ENCODE measurements at places on chromosomes 2 and 18.

GRCh38 chr2:146572598-146572997 is 1272.2 kb upstream of the ACVR2A start:
- no peak overlapping the region for H3K27ac ChIP-seq
- no peaks in the 10 kb centered on the region for H3K36me3 ChIP-seq
- no peaks in the 10 kb centered on the region for H3K27me3 ChIP-seq
- H3K4me1 ChIP-seq = no peaks in the 10 kb centered on the region
- DNase-seq = no peak

GRCh38 chr2:138713504-138713903 is 66.7 kb downstream of the NXPH2 start:
- H3K27me3 ChIP-seq = no peaks in the 10 kb centered on the region
- no peaks in the 10 kb centered on the region for H3K36me3 ChIP-seq
- H3K27ac ChIP-seq = no peak overlapping the region
- no peaks in the 10 kb centered on the region for H3K4me1 ChIP-seq

DNA sequence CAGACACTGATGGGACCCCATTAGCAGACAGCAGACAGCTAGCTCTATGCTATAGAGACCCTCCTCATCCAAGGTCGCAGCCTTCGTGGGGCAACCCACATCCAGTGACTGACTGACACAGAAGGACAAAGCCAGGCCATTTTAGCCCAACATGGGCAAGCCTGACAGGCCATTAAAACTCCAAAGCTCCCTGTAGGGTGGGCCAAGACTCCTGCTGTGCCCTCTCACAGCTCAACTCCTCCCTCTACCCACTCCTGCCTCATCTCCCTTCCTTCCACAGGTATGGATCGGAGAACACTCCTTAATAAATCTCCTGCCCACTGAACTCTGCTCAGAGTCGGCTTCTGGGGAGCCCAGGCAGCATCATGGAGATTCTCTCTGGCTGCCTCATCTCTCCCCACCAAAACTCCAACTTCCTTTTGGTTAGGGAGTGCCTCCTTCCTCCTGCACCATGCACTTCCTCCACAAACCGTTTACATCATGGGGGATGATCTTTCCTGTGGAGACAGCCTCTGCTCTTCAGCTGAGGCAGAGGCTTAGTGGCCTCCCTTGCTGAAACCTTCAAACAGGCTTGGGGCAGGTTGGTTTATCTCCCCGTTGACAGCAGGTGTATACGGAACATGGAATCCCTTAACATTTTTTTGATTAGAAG is 86.5 kb downstream of the ACTR3 start:
- no peaks in the 10 kb centered on the region for H3K4me1 ChIP-seq
- H3K4me3 ChIP-seq = no peak overlapping the region
- H3K27me3 ChIP-seq = no peaks in the 10 kb centered on the region
- no peak for DNase-seq

- DNase-seq = no peak
- H3K27ac ChIP-seq = no peak overlapping the region
- H3K4me1 ChIP-seq = no peaks in the 10 kb centered on the region
- no peak overlapping the region for H3K4me3 ChIP-seq
- H3K27me3 ChIP-seq = no peaks in the 10 kb centered on the region
Measured at GRCh38 chr2:138454761-138455160, 46.8 kb upstream of the SPOPL start.

DNA sequence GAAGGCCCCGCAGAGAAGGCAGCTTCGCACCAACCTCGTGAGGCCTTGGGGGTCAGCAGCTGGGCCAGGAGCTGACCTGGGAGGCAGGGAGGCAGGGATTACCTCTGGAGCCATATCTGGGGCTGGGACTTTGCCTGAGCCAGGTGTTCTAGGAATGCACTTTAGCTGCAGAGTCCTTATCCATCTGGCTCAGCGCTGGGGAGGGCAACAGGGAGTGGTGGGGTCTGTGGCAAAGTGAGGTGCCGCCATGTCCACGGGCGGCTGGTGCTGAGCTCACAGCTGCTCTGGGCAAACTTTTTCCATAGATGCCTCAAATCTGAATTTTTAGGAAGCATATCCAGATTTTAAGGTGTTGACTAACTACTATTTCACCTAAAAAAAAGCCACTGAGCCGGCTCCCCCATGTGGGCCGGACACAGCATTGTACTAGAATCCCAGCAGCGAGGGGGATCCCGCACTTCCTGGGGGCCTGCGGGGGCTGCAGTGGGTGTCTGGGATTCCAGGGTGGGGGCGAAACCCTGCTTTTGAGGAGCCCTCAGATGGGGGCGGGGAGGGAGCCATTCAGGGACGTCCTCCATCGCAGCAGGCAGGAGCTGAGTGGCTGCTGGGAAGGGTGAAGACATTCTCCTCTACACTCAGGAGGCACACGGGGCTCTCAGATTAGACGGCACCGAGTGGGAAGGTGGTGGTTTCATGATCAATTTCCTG is 34.6 kb downstream of the RTP5 start:
- no peaks in the 10 kb centered on the region for H3K4me1 ChIP-seq
- DNase-seq = no peak
- H3K27ac ChIP-seq = no peak overlapping the region
- H3K27me3 ChIP-seq = no peaks in the 10 kb centered on the region

GRCh38 chr2:13052547-13052946 is 335.8 kb downstream of the TRIB2 start:
- no peaks in the 10 kb centered on the region for H3K4me1 ChIP-seq
- H3K36me3 ChIP-seq = no peaks in the 10 kb centered on the region
- H3K27ac ChIP-seq = no peak overlapping the region
- no peak overlapping the region for H3K4me3 ChIP-seq
- DNase-seq = no peak
- H3K27me3 ChIP-seq = no peaks in the 10 kb centered on the region
